Right lung (tissue), 10 donors: ENCODE measurements at places on chromosomes 2 and 18. TPM values are rescaled to one million over a fixed set of nuclear protein-coding genes. Genes with fewer than 3 reads are reported as not detected.

The CNDP1 gene
- polyA plus RNA-seq: 0.48 TPM

The KCNIP3 gene
- 10.0 TPM for polyA plus RNA-seq

The IL1A gene
- polyA plus RNA-seq: not detected

The POTEC gene
- not detected for polyA plus RNA-seq

The IL1F10 gene
- polyA plus RNA-seq: not detected

The COL6A3 gene
- 661 TPM for polyA plus RNA-seq

The ELP2 gene
- 150 TPM for polyA plus RNA-seq

The ERICH2 gene
- polyA plus RNA-seq: 9.6 TPM

The POU3F3 gene
- polyA plus RNA-seq: not detected

The PDE11A gene
- polyA plus RNA-seq: 0.25 TPM

The ZSWIM2 gene
- not detected for polyA plus RNA-seq

The KIAA2012 gene
- 1.3 TPM for polyA plus RNA-seq

The TMBIM1 gene
- polyA plus RNA-seq: 73.4 TPM

The SERPINB4 gene
- not detected for polyA plus RNA-seq

The ZDBF2 gene
- 7.8 TPM for polyA plus RNA-seq

The UGT1A10 gene
- polyA plus RNA-seq: not detected

The DTNA gene
- 12.4 TPM for polyA plus RNA-seq

The LYPD6B gene
- 36.1 TPM for polyA plus RNA-seq
